Activated T-cell treated with anti-CD3 and anti-CD28 coated beads, Interleukin-2, amount 50 U/mL, for 48 hours (primary cell): ENCODE measurements at places on chromosomes 13 and 19.
A peak's percentile ranks its signal among the peaks of the same experiment; 100 is the strongest.

DNA sequence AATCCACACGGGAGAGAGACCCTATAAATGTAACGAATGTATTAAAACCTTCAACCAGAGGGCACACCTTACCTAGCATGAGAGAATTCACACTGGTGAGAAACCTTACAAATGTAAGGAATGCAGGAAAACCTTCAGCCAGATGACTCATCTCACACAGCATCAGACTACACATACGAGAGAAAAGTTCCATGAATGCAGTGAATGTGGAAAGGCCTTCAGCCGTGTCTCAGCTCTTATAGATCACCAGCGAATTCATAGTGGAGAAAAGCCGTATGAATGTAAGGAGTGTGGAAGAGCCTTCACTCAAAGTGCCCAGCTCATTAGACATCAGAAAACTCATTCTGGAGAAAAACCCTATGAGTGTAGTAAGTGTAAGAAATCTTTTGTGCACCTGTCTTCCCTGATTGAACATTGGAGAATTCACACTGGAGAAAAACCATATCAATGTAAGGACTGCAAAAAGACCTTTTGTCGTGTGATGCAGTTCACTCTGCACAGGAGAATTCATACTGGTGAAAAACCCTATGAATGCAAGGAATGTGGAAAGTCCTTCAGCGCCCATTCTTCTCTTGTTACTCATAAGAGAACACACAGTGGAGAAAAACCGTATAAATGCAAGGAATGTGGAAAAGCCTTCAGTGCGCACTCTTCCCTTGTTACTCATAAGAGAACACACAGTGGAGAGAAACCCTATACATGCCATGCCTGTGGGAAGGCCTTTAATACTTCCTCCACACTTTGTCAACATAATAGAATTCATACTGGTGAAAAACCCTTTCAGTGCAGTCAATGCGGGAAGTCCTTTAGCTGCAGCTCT lies 16.0 kb downstream of the ZNF582 start:
- DNase-seq: no peak

GRCh38 chr13:45786293-45786920 lies 65.1 kb downstream of the SIAH3 start:
- DNase-seq: no peak

DNA sequence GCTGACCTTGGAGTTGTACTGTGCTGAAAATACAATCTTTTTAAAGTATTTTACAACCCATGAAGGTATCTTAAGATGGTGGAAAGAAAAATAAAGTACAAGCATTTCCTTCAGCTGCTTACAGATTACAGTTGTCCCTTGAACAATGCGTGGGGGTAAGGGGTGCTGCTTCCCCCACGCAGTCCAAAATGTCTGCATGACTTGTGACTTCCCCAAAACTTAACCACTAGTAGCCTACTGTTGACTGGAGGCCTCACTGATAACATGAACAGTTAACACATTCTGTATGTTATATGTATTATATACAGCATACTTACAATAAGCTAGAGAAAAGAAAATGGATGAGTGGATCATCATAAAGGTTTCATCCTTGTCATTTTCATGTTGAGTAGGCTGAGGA lies 45.3 kb upstream of the ZNF599 start:
- DNase-seq: no peak

DNA sequence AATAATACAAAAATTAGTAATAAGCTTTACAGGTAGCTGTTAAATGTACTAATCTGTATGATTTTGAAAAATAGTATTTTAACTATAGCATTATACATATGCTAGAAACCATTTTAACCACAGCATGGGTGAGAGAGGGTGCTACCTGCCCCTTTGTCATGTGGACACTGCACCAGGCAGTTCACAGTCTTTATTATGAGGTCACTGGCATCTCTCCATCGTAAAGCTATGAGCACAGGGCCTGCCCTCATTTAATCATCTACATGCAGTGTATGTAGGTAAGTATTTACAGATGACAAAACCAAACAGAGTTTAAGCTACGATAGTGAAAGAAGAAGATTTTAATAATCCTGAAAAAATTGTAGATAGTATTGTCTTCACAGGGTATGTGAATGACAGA lies 21.7 kb downstream of the EDNRB start:
- DNase-seq: no peak

- DNase-seq: no peak
These were observed 24.0 kb upstream of the LAIR1 start for GRCh38 chr19:54388802-54389139.

DNA sequence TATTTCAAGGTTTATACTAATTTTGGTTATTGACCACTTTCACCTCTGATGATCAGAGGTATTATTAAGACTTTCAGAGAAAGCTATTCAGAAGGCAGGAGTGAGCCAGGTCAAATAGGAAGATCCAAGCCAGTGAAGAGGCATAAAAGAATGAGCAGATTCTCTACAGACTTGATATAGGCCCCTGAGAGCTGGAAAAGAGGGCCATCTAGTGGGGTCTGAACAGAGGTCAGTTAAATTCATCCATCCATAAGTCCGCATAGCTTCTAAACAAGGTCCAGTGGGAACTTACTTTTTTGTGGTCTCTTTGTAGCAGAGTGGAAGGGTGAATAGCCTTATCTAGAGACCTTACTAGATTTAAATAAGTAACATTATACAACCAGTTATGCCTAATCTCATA lies 126.6 kb upstream of the UFM1 start:
- DNase-seq: no peak

DNA sequence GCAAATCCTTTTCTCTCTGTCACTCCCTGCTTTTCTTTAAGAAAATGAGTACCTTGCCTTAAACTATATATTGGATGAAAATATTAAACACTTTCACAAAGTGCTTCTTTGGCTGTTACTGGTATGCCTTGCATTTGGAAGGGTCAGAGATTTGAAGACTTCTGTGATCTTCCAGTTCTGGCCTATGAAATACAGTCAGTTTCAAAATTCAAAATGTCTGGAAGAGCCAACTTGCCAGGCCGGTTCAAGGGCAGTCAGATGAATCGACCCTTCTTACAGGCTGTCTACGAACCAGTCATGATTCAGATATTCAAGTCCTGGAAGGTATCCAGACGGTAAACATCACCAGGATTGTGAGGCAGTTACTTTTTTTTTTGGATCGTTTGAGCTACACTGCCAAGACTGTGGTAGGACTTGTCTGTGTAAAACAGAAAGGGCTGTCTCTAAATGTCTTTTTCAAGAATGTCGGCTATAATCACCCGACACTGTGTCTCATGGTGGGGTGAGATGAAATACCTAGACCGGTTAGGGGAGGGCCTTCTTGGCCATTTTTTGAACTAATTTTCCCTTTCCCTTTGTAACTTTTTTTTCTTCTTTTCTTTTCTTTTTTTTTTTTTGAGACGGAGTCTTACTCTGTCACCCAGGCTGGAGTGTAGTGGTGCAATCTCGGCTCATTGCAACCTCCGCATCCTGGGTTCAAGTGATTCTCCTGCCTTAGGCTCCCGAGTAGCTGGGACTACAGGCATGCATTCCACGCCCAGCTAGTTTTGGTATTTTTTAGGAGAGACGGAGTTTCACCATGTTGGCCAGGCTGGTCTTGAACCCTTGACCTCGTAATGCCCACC lies 11.2 kb downstream of the ACTN4 start:
- DNase-seq: no peak

- no peak for DNase-seq
These were observed 66.3 kb downstream of the MCF2L start for GRCh38 chr13:113035213-113035800.

DNA sequence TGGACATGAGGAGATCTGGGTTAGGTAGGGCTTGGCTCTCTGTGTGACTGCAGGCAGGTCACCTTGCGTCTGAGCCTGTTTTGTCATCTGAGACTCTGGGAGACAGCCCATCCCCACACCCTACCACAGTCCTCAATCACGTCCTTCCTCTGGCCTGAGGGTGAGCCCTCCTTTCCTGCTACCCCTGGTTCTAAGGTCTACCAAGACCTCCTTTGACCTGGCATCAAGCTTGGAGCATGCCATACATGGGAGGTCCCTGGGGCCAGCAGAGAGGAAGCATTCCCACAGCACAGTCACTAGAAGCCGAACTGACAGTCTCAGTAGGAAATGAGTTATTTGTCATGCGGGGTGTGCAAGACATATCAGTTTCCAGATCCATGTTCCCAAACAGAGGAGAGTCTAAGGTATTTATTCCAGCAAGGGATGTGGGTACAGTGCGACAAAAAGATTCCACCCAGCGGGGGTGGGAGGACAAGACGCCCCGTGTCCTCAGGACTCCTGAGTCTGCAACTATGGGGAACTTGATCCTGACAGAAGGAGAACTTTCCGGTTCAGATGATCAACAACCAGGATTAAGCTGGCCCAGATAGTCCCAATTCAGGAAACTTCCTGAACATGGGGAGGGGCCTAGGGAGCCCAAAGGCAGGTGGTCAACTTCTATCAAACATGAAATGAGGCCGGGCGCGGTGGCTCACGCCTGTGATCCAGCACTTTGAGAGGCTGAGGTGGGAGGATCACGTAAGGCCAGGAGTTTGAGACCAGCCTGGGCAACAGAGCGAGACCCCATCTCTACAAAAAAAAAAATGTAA lies 9.5 kb downstream of the ARRDC2 start:
- no peak for DNase-seq

- DNase-seq: no peak
These were observed 10.2 kb upstream of the SIGLEC6 start for GRCh38 chr19:51541458-51542357.

DNA sequence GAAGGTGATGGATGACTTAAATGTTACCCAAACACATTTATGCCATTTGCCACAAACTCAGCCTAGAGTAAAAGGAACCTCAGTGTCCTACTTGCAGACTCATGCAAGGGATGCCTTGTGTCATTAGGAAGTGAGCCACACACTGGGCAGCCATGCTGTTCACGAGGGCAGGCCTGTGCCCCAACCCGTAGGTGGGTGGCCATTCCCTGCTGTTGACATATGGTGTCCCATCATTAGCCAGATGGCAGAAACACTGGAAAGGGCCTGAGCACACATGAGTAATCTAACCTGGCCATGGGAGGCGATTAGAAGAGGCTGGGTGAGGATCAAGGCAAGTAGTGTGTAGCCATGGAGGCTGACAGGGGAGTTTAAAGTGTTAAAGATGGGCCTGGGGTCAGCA lies 9.7 kb upstream of the LRCH1 start:
- DNase-seq: no peak

- DNase-seq: no peak
These were observed 8.3 kb downstream of the CDC37 start for GRCh38 chr19:10395003-10395402.

GRCh38 chr13:110542169-110542796 lies 19.2 kb downstream of the RAB20 start:
- DNase-seq: no peak

DNA sequence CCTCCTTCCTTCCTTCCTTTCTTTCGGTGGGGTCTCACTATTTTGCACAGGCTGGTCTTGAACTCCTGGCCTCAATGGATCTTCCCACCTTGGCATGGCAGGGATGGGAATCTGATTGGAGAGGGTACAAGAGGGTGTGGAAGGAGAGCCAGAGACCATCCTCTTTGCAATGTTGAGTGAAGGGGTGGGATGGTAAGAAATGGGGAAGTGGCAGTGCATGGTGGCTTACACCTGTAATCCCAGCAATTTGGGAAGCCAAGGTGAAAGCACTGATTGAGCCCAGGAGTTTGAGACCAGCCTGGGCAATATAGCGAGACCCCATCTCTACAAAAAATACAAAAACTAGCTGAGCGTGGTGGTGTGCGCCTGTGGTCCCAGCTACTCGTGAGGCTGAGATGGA lies 5.5 kb downstream of the BLOC1S3 start:
- no peak for DNase-seq

GRCh38 chr19:33090179-33090578 lies 9.2 kb downstream of the GPATCH1 start:
- no peak for DNase-seq

DNA sequence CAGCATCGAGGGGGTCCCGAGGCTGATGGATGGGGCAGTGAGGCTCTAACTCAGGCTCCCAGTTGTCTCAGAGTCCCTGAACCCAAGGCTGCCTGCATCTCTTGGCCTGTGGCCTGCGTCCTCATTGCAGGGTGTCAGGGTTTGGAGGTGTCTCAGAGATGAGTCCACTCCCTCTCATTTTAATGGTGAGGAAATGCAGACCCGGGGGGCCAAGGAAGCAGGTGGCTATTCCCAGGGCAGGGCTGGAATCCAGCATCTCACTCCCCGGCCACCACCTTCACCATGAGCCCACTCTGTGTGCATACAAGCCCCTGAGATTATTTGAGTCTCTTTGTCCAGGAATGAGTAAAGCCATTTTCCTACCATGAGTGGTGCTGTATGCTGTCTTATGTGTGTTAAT lies 21.4 kb downstream of the TEX29 start:
- no peak for DNase-seq

- DNase-seq: peak; percentile 36
These were observed 64.3 kb downstream of the CACNA1A start for GRCh38 chr19:13441810-13442512.

GRCh38 chr13:112768795-112769481 lies 79.1 kb downstream of the ATP11A start:
- no peak for DNase-seq

- peak; percentile 74 for DNase-seq
These were observed at the start of gene PDE4A for GRCh38 chr19:10420444-10421239. TSS of gene PDE4A (plus strand) at chr19:10420538. CDS start at chr19:10420765, 227 bp downstream.

- no peak for DNase-seq
These were observed 412.0 kb downstream of the FOXO1 start for GRCh38 chr13:40254394-40254793.

- DNase-seq: no peak
These were observed 27.7 kb upstream of the MBNL2 start for GRCh38 chr13:97194479-97194878.

- DNase-seq: peak; percentile 49
These were observed 8.1 kb downstream of the TIMM29 start for GRCh38 chr19:10936661-10937084.

GRCh38 chr13:106802917-106803316 lies 235.0 kb upstream of the ARGLU1 start:
- DNase-seq: no peak

DNA sequence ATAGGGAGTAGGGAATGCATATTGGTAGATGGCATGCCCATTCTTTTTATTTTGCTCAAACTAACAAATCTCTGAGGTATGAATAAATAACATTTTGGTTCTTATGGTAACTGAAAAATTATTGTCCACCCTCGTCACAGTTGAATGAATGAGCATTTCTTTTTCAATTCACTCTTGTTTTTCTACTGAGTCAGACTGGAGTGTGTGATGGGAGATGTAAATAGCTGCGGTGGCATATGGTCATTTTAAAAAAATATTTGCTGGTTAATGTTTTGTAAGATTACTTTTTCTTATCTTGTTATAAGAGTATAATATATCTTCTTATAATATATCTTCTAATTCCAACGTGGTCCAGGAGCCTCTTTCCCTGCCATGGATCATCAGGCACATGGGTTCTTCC lies 586.5 kb downstream of the SLITRK5 start:
- no peak for DNase-seq

- DNase-seq: peak; percentile 75
These were observed 2.2 kb downstream of the PDE4C start for GRCh38 chr19:18223860-18224524.

GRCh38 chr13:102035969-102036368 lies 365.9 kb downstream of the FGF14 start:
- no peak for DNase-seq
